ENCODE measurements at places on chromosomes 6 and 20. TPM values are rescaled to one million over a fixed set of nuclear protein-coding genes. Genes with fewer than 3 reads are reported as not detected.

The SDCBP2 gene
- total RNA-seq = 19.1 TPM

The NTSR1 gene
- 76.6 TPM for total RNA-seq

The STX11 gene
- not detected for total RNA-seq

The LY6G6F gene
- total RNA-seq = not detected

The COL12A1 gene
- not detected for total RNA-seq

The TSHZ2 gene
- 0.05 TPM for total RNA-seq

The OR2H1 gene
- not detected for total RNA-seq

The ENPP3 gene
- total RNA-seq = not detected

The TRIM10 gene
- 2.1 TPM for total RNA-seq

DNA sequence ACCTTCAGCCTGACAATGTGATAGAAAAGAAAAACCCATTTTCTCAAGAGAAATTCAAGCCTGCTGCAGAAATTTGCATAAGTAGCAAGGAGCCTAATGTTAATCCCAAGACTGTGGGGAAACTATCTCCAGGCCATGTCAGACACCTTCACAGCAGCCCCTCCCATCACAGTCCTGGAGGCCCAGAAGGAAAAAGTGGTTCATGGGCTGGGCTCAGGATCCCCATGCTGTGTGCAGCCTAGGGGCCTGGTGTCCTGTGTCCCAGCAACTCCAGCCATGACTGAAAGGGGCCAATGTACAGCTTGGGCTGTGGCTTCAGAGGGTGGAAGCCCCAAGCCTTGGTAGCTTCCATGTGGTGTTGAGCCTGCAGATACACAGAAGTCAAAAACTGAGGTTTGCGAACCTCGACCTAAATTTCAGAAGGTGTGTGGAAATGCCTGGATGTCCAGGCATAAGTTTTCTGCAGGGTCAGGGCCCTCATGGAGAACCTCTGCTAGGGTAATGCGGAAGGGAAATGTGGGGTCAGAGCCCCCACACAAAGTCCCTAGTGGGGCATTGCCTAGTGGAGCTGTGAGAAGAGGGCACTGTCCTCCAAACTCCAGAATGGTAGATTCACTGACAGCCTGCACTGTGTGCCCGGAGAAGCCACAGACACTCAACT, 11.8 kb downstream of the ZBTB9 start:
- no peak for DNase-seq

GRCh38 chr6:32825966-32826365, 9.2 kb upstream of the HLA-DOB start:
- DNase-seq = peak; percentile 45

DNA sequence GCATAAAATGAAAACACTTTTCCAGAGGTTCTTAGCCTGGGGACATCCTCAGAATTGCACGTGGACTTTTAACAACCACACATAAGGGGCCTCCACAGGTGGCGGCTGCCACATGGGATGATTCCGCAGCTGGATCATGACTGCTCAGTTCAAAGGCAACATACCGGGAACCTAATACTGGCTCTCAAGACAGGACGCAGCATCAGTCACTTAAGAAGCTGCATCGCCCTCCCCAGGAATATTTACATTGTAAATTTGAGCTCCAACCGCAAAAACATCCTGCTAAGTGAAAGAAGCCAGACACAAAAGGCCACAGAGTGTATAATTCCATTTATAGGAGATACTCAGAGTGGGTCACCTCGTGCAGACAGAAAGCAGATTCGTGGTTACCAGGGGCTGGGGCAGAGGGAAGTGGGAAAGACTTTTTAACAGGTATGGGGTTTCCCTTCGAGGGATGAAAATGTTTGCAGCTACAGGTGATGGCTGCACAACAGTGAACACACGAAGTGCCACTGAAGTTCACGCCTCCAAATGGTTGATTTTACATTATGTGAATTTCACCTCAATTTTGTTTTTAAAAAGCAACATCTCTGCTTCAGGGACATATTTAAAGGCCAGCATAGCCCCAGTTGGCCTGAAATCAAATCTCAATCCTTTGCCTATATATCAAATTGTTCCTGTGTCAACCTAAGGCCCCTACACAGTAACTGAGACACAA, 141.5 kb downstream of the BMP7 start:
- no peak for DNase-seq

GRCh38 chr20:36271639-36272546, 34.2 kb upstream of the DLGAP4 start:
- no peak for DNase-seq

DNA sequence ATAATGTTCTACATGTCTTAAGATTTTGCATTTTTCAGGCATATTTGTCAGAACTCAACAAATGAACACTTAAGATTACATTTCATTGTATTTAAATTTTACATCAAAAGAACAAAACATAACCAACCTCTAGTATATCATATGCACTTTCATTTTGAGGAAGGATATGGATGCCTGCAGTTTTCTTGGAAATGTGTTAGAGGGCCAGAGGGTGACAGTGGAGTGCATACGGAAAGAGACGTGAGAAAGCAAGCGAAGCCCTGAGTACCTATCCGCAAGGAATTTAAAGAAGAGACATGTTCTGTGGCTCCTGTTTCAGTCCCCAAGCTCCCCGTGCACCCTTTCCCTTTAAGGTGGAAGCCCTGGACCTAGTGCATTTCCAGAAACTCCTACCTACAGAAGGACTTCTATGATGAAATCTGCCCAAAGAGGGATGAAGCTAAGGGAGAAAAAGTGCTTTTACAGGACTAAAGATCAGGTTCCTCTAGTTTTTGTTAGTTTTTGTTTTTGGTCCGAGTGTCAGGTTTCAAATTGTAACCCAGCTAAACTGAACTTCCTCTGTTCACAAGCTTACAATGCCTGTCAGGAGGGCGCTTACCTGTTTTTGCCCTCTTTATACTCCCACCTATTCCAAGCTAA, 38.8 kb downstream of the EZR start:
- no peak for DNase-seq

GRCh38 chr6:118100717-118101116, 193.7 kb downstream of the SLC35F1 start:
- DNase-seq = no peak

GRCh38 chr6:154872542-154873114, 122.5 kb upstream of the TIAM2 start:
- DNase-seq = no peak

- no peak for DNase-seq
Observed at GRCh38 chr6:42539135-42539534, 24.7 kb upstream of the UBR2 start.

DNA sequence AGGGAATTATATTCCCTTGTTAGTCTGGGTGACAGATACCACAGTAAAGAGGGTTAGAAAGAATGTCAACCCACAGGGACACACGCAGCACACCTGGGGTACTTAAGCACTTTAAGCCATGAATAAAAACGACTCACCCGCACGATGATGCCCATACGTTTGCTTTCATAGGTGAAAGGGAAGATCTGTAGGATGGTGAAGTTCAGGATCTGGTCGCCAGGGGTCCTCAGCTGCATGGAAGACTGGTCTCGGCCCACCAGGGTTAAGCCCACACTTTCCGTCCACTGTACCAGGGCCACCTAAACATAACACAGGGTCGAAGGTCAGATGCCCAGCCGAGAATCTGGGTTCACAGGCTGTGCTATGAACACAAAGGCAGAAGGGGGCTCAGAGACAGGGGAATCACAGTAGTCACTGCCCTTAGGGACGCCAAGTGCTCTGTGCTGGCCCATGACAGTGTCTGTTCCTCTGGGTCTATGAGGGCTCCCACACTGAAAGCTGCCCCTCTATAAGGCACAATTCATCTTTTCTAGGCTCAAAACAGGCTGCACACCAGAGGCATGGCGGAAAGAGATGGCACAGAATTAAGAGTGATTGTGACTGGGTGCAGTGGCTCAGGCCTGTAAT, 96.8 kb upstream of the NFATC2 start:
- peak; percentile 95 for DNase-seq

- peak; percentile 61 for DNase-seq
Observed at GRCh38 chr6:89818977-89819335, 638 bp downstream of the MDN1 start.

- no peak for DNase-seq
Observed at GRCh38 chr6:71419217-71420094, 130.8 kb downstream of the OGFRL1 start.

GRCh38 chr6:74177506-74177905, 481.5 kb downstream of the CD109 start:
- no peak for DNase-seq

DNA sequence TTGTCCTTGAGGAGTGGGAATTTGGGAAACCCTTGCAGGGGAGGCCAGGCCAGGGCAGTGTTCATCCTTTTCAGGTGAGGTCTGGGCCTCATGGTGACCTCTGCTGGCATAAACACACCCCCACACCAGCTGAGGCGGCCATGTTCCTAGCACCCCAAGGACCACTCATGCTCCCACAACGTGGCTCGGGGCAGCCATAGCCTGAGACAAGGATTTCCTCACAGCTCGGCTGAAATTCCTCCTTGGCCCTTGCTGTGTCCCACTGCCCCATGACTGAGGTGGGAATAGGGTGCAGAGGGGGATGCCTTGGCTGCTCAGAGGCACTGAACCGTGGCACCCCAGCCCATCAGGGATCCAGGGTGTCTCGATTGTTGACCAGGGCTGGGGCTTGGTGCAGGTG, 27.3 kb upstream of the SPDEF start:
- DNase-seq = no peak

- DNase-seq = no peak
Observed at GRCh38 chr6:160952633-160953281, 38.8 kb upstream of the MAP3K4 start.

DNA sequence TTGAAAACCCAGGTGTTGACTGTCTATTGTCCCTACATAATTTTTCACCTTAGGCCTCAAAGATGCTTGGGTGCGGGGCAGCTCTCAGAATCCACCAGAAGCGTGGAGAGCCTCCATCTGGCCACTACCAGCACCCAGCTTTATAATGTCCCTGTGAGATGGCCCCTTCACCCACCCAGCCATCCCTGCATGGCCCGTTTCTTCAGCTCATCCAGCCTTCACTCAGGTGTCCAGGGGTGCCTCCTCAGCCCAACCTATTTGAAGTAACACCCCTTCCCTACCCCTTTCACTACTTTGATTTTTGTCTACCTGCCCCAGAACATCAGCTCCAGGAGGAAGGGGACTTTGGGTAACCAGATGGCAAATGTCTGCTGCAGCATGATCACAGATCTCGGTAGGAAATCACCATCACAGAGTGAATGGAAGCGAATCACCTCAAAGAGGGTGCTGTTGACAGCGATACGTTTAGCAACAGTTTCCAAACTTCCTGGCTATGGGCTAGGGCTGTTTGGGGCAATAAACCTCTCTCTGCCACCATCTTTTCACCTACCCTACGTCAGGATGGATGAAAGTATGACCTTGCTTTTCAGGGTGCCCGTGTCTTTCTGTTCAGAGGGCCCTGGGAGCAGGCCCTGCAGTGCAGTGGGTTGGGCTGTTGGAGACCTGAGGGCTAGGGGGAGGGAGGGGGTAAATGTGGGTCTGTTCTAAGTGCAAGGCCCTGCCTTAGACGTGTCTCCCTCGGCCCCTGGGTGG, 1.2 kb upstream of the SLC17A9 start:
- DNase-seq = no peak

GRCh38 chr20:4766631-4767030, 44.9 kb downstream of the PRND start:
- no peak for DNase-seq

DNA sequence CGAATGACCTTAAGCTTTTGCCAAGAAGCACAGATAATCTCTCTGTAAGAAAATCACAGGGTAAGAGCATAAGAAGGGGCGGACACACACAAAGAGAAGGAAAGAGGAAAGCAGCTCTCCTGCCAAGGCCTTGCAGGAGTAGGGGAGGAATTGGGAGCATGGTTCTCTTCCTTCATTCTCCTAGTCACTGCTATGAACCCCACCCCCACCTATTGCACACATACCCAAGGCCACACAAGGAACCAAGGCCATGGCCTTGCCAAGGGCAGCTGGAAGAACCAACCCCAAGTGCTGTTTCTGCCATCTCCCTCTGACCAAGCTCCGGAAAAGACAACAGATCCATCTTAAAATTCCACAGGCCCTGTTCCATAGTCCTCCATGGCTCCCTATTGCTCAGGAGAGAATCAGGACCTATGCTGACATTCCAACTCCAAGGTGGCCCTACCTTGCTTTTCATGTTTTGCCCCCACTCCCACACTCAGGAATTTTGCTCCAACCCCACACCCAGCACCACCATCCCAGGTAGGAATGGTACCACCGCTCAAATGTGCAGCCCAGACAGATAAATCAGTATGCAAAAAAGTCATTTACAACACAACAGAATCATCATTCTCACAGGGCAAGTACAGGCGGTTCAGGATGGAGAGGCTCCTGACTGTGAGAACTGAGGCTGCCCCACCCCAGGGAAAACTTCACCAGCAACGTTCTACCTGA, 31.3 kb downstream of the TRAM2 start:
- DNase-seq = no peak

DNA sequence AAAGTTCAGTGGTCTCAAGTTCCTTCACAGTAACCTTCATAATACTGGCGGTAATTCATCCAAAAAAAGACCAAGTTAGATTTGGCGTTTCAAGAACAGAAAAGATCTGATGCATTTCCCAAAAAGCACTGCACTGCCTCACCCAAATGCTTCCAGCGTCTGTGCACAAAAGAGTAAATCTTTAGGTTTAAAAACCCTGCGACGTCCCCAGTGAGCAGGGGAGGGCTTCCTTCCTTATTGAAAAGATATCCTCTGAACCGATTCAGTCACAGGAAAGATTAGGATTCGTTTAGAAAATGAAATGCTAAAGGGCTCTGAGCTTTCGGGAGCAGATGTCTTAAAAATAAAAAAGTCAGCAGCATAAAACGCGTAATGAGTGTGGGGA, 654 bp downstream of the TBC1D7 start:
- no peak for DNase-seq

DNA sequence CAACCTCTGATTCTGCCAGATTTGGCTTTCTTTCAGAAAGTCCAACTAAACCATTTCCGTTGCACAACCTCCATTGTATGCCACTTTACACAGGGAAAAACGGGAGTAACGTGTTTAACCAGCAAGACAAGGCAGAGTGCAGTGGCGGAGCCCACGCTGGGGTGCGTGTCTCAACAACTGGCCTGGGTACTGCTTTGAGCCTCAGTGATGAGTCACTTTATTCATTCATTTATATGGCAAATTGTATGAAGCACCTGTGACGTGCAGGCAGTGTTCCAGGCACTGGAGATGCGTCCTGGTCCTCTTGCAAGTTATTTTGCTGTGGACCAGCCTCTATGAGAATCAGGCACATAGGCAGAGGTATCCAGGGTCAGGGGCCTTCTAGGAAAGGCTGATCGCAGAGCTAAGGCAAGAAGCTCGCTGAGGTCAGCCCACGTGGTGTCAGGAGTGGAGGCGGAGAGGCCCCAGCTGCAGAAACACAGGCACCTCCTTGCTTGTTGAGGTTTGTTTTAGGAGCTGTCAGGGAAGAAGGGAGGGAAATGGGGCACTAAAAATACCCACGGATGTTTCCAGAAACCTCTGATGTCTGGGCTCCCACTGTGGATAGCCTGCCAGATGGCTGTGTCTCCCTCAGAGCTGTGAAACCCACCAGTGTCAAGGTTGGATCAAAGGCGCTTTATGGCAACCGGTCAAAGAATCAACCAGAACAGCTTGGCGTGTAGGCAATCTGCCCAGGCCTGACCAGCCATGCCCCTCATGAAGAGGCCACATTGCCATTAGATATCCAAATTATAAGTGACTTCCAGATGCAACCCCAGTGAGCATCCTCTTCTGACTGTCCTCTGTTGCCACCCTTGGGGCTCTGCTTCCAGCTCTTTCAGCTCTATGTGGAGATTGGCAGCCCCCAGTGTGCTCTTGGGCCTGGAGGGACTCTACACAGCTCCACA, 157.2 kb downstream of the CD83 start:
- no peak for DNase-seq

- DNase-seq = peak; percentile 66
Observed at GRCh38 chr20:63183422-63184146, 32.3 kb downstream of the YTHDF1 start.

- DNase-seq = no peak
Observed at GRCh38 chr6:35090734-35091133, 50.4 kb downstream of the TCP11 start.
